ENCODE measurements at places on chromosomes 7 and 10. TPM values are rescaled to one million over a fixed set of nuclear protein-coding genes. Genes with fewer than 3 reads are reported as not detected.

ALOX5 gene
- total RNA-seq, result 1.4 TPM

SFTPA1 gene
- total RNA-seq, result not detected

NEUROG3 gene
- total RNA-seq, result not detected

AKR1C4 gene
- not detected for total RNA-seq

Data from cardiac muscle cell (in vitro differentiated cells and primary cell).